ENCODE measurements at places on chromosomes 4 and X.
A peak's percentile ranks its signal among the peaks of the same experiment; 100 is the strongest.

DNA sequence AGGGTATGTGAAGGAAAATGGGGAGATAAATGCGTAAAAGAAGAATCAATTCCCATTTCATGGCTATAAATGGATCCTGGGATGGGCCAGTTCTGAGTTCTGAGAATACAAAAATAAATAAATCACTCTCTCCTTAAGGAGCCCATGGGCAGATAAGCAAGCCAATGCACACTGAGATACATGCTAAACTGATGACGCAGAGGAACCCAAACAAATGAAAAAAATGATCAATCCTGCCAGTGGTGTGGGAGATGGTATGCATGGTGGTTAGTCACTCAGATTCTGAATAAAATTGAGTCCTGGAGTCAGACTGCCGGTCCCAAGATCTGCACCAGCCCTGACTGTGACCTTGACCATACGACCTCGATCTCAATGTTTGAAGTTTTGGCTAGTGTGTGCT, 59.7 kb downstream of the NEIL3 start:
- no peak for DNase-seq

DNA sequence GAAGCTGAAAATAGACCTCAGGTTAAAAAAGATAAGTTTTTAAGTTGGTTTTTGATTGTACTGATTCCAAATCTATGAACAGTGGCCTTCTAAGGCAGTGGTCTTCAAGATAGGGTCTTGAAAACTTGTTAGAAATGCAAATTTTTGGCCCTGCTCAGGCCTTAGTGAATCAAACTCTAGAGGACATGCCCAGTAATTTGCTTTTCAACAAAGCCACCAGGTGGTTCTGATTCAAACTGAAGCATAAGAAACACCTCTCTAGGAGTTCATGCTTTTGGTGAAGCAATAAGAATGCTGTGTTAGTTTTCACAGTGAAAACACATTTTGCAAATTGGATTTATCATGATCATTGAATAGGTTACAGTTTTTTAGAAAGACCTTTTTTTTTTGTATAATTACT, 1849.4 kb upstream of the AGA start:
- DNase-seq, result no peak

DNA sequence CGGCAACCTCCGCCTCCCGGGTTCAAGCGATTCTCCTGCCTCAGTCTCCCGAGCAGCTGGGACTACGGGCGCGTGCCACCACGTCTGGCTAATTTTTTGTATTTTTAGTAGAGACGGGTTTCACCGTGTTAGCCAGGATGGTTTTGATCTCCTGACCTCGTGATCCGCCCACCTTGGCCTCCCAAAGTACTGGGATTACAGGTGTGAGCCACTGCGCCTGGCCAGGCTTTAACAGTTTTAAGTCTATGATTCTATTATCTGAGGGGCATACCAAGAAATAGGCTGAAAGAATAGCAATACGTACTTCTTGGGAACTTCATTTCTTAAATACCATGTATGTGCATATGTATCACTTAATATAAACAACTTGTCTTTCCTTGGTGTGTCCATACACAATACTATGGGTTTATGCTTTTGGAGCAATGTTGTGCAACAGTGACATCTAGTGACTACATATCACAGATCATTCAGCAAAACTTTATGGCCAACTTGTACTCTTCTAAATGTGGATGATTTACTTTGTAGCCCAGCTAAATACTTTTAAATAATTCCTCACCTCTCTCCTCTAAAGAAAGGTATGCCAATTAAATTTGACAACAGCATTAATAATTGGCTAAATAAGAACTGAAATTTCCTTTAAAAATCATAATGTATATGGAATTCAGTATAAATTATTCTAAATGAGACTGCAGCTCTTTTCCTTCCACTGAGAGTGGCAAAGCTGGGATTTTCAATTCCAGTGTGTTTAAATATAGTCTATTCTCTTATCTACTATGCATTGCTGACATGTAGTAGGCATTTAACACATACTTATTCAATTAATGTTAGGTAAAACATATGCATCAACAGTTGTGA, 10.4 kb downstream of the SLC9B1 start:
- DNase-seq, result no peak

DNA sequence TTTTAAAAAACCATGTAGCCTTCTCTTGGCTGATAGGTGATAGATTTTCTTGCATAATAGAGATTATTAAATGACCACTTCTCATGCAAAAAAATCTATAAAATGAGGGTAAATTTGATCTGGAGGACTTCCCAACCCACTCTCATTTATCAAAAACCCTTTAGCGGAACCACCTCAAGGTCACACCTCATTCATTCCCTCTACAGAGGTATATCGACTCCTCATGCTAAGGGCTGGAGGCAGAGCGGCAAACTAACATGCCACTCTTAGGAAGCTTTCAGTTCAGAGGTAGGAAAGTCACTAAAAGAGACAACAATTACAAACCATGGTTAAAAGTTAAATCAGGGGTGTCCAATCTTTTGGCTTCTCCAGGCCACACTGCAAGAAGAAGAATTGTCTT, 90.0 kb downstream of the COX7B2 start:
- DNase-seq, result no peak

- peak; percentile 14 for DNase-seq
These were observed 98.3 kb upstream of the MAOA start for GRCh38 chrX:43557792-43558191.

- DNase-seq, result no peak
These were observed 47.0 kb downstream of the FAT1 start for GRCh38 chr4:186676531-186677161.

GRCh38 chr4:142574306-142574705, 271.8 kb downstream of the INPP4B start:
- DNase-seq, result no peak

DNA sequence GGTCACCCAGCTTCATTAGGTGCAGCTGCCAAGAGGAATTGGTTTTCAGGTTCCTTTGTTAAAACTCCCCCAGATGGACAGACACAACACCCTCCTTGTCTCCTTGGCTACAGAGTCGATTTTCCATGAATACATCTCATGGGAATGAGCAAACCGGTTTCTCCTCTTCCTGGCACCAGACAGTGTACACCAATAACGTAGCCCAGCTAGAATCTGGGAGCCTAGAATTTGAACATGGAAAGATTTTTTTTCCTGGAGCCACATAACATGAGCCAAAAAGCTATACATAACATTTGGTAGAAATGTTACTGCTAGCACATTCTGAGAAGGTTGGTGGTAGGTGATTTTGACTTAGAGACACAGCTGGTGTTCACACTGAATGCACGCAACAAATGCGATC, 62.9 kb upstream of the SLC34A2 start:
- no peak for DNase-seq

DNA sequence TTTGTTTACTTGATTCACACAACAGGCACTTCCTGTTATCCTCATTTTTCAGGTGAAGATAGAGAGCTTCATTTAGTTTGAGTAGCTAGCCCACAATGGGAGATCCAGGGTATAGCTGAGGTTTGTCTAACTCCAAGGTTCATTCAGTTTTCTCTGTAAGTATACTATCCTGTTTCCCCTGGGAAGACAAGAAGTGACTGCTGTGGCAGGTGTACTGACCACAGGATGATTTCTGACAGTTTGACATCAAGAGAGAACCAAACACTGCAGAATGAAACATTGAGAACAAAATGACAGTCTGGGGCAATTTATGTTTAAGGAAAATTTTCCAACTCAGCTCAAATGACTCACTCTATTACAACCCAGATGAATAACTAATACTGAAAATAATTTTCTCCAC, 958.0 kb downstream of the STPG2 start:
- DNase-seq, result no peak
